ENCODE measurements at places on chromosomes 7 and 10.

DNA sequence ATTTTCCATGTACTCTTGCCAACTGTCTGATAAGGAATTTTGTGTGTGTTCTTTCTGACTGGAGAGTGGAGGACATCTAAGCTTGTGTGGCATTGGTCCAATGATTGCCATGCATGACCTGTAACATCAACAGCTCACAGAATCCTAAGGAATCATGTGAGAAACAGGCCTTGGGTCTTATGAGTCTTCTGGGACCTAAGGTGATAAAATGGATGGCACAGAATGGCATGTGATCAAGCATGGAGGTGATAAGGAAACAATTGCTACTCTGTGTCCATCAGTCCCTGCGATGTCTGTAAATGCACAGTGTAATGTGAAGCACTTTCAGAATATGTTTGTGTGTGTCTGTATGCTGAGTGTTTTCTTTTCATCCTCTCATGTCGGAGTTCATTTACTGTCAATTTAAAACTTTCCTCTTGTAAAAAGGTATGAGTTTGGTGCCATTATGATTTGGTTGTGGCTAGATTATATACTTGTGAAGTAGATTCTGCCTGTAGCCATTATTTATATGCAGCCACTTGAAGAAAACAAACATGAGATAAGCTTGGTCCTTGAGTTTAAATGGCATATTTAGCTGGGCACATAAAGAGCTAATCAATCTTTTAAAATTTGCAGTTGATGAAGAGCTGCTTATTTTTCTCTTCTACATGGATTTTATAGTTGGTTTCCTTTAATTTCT, 127.5 kb downstream of the VPS50 start:
- DNase-seq = no peak

DNA sequence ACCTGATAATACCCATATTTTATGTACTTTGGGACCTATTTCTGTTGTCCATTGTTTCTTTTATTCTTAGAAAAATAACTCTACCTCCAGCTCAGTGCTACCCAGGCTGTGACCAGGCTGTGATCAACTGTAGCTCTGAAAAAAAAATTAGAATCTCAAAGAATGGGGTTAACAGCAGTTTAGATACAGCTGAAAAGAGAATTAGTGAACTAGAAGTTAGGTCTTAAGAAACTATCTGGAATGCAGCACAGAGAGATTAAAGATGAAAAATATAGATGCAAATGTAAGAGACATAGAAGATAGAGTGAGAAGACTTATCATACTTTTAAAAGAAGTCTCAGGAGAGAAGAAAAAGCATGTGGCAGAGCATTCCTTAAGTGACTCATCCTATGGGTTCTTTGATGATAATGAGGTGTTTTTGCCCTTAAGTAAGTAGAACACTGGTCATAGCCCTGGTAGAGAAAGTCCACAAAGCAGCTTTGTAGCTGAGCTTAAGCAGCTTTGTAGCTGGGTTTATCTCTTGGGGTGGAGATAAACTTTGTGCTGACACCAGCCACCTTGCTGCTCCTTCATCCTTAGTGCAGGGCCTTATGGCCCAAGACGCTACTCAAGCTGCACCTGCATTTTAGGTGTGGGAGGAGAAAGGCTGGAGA, 27.3 kb upstream of the SFRP5 start:
- DNase-seq = no peak

- DNase-seq = no peak
These were observed 1.3 kb upstream of the PRKAG2 start for GRCh38 chr7:151877911-151878835.

- no peak for DNase-seq
These were observed 1.0 kb downstream of the NPM3 start for GRCh38 chr10:101781984-101782810.

- DNase-seq = no peak
These were observed 338.3 kb upstream of the AUTS2 start for GRCh38 chr7:69260023-69260422.

GRCh38 chr10:5719546-5719945, 34.9 kb downstream of the TASOR2 start:
- no peak for DNase-seq

GRCh38 chr7:98687111-98687751, 70.1 kb downstream of the NPTX2 start:
- DNase-seq = no peak

- no peak for DNase-seq
These were observed 197.0 kb downstream of the ZNF438 start for GRCh38 chr10:30834651-30835050.

DNA sequence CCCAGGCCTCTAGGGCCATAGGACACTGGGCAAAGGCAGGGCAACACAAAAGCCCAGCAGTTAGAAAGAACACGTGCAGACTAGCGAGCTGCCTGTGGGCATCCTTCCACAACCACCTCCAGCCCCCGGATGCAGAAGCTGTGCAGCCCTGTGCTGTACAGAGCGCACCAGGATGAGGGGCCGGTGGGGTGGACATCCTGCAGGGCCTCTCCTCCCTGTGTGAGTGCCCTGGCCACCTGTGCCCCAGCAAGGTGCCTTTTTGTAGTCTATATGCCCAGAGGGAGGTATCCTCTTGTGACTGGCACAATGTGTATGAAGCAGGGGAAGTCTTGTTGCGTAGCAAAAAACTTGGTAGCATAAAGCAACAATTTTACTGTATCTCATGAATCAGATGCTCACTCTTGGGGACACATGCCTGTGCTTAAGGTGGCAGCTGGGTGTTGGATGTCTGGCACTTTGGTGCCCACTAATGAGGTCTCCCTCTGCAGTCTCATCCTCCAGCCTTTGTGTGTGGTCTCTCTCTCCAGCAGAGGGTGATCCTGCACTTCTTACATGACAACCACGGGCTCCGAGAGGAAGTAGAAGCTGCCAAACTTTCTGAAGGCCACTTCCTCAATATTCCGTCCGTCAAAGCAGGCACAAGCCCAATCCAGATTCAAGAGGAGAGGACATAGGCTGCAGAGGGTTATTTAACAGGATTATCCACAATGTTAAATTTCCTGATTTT, 8.7 kb downstream of the NCAPG2 start:
- DNase-seq = no peak

GRCh38 chr10:110820321-110820814, 51.4 kb upstream of the PDCD4 start:
- DNase-seq = no peak

GRCh38 chr7:44402401-44403060, 77.1 kb upstream of the CAMK2B start:
- DNase-seq = no peak

GRCh38 chr7:30222515-30223215, 61.7 kb upstream of the ZNRF2 start:
- DNase-seq = no peak

- DNase-seq = no peak
These were observed 42.3 kb downstream of the ARID5B start for GRCh38 chr10:61943674-61944378.

DNA sequence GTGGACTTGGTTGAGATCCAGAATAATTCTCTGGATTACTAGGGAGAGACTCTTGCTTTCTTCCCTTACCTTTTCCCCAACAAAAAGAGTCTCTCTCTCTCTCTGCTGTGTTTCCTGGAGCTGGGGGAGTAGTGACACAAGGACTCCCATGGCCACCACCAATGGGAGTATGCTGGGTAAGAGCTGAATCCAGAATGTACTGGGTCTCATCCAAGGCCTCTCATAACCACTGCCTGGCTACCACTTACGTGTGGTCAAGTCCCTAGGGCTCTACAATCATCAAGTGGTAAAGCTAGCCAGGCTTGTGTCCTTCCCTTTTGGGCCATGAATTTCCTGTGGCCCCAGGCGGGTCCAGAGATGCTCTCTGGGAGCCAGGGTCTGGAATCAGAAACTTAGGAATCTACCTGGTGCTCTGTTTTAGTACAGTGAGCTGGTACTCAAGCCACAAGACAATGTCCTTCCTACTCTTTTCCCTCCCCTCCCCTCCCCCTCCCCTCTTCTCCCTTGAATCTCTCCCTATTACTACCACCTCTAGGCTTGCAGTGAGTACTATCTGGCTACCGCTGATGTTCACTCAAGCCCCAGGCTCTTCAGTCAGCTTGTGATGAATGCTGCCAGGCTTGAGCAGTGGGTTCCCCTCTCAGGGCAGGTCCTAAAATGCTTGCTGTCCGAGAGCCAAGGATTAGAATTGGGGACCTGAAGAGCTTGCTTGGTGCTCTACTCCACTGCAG, 196.6 kb downstream of the BBS9 start:
- DNase-seq = no peak

DNA sequence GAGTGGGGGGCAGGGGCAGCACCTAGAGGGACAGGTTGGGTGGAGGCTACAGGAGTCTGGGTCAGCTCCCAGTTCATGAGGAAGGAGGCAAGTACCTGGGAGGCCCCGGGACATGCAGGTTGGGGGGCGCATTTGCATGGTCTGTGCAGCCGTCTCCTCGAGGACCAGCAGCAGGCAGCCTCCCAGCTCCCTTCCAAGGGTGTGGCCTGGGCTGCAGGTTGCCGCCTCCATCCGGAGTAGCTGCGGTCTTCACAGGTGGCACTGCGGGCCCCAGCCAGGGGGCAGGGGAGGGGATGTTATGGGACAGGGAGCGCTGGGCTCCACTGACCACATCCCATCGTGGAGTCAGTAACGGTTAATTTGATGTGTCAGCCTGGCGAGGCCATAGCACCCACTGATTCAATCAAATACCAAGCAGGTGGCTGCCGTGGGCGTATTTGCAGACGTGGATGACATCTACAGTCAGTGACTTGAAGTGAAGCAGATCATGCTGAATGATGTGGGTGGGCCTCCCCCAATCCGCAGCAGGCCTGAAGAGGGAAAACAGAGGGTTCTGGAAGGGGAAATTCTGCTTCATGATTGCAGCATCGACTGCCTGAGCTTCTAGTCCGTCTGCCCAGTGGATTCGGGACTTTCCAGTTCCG, 81.6 kb downstream of the PRKAG2 start:
- no peak for DNase-seq

DNA sequence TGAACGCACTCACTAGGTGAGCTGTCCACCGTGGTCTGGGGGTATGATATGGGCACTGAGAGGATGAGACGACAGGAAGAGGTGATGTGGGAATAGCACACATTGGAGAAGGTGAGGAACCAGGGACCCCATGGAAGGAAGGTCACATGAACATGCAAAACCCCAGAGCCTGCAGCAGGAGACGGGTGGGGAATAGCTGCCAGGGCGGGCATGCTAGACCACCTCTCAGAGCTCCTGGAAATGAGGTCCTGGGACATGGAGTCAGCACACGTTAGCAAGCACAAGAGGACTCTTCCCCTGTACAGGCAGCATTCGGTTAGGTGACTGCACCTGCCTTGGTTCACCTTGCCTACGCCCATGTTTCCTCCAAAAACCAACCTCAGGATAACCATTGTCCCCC, 8.1 kb downstream of the FAM131B start:
- no peak for DNase-seq

- DNase-seq = no peak
These were observed 38.8 kb downstream of the ABI1 start for GRCh38 chr10:26821699-26822570.

GRCh38 chr7:17168416-17168815, 130.0 kb upstream of the AHR start:
- DNase-seq = no peak

DNA sequence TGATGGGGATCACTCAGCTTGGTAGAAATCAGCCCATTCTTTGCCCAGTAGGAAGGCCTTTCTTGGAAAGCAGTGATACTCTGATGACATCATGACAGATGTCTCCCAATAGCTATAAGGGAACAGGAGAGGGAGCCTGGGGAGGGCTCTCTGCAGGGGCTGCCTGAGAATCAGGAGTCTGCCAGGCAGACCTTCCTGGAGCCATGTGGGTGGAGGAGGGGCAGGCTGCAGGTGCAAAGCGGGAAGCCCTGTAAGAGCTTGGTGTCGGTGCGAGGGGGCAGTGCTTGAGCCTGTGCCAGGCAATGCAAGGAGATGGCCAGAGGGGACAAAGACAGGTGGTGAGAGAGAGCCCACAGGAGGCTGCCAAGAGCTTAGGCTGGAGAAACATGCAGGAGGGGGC, 5.0 kb upstream of the TNS3 start:
- no peak for DNase-seq

- no peak for DNase-seq
These were observed 159.0 kb downstream of the PLXNA4 start for GRCh38 chr7:132417103-132417906.

DNA sequence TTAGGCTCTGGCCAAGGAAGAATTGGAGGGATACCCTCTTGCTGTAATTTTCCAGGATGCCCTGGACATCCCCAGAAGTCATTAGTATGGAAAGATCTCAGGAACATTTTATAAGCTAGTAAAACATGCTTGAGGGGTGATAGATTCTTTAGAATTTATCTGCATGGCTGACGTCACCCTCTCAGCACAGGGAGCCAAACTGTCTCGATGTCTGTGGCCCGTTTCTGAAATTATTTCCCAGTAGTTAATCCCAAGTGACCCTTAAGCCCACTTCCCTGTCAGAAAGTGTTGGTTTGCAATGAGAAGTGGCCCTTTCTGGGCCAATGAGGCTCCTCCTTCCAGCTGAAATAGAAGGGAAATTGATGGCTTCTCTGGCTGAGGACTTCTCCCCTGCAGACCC, 184.5 kb upstream of the BMPER start:
- DNase-seq = no peak

DNA sequence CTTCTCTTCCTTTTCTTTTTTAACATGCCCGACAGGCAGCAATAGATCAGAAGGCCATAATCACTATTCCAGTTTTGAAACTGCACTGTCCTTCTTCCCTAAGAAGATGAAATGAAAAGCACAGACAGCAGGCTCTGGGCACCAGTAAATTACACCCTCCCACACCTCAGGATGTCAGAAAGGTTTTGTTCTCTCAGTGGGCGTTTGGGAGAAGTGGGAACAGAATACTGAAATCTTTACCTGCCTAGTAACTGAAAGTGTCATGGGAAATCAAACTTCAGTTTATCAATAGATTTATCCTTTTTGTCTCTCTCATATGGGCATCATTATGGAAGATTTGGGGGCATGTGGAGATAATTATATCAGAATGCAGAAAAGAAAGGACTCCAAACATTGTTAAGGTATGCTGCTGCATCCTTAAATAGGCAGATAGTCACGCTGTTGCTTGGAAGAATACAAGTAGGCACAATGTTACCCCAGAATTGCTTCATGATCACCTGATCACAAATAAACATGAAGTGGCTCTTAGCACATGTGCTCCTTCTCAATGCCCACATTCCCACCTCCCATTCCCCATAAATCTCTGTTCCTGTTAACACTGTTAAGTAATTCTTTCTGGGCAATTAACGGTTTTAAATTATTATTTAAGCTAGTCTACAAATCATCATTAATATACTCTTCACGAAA, 113.3 kb downstream of the DOCK4 start:
- no peak for DNase-seq

DNA sequence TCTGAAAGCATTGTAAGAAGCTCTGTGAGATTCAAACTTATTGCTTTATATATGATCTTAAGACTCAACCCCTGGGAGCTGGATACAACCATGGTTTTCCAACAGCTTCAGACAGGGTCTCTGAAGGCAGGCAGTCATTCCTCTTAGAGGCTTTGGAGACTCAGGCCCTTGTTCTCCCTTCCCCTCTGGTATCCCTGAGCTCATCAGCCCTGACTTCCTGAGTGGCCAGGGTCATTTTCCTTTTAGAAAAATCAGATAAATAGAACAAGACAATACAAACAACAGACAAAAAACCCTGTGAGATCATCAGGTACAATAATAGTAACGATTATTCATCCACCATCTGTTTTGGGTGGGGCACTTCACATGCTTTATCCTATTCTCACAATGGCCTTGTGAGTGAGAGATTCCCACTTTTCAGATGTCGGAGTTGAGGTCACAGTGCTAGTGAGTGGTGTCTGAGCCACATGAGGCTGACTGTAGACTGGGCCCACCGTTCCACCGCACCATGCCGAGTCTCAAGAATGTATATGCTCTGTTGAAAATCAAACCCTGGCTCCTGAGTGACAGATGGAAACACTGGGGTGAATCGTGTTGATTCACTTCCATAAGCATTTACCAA, 144.2 kb downstream of the CXCL12 start:
- DNase-seq = no peak
